ENCODE measurements at places on chromosomes 13 and 19.

- no peak for DNase-seq
Observed at GRCh38 chr13:44837250-44837649, 152.0 kb downstream of the NUFIP1 start.

DNA sequence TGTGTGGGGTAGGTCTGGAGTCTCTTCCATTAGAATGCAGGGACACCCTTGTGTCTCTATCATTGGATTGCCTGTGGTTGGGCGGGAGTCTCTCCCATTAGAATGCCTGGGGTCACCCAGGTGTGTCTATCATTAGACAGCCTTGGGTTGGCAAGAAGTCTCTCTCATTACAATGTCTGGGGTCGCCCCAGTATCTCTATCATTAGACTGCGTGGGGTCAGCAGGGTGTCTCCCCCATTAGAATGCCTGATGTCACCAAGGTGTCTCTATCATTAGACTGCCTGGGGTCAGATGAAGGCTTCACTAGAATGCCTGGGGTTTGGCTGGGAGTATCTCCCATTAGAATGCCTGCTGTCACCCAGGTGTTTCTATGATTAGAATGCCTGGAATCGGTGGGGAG is 1539.0 kb downstream of the UQCRFS1 start:
- DNase-seq, result no peak

- no peak for DNase-seq
Observed at GRCh38 chr13:33087790-33088189, 71.6 kb downstream of the KL start.

DNA sequence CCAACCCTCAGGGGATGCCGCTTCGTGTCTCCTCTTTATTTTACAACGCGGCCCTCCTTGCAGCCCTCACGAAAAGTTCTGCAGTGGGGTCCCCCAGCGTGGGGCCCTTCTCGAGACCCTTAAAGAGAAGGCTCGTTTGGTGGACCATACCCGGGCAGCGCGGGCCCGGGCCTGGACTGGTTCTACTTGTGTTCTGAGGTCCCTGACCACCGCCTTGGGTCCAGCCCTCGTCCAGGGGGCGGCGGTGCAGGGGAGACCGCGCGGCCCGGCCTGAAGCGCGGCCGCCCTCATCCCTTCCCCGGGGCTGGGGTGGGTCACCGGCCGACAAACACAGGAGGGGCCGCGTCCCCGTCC is 400 bp upstream of the SERP2 start:
- no peak for DNase-seq

DNA sequence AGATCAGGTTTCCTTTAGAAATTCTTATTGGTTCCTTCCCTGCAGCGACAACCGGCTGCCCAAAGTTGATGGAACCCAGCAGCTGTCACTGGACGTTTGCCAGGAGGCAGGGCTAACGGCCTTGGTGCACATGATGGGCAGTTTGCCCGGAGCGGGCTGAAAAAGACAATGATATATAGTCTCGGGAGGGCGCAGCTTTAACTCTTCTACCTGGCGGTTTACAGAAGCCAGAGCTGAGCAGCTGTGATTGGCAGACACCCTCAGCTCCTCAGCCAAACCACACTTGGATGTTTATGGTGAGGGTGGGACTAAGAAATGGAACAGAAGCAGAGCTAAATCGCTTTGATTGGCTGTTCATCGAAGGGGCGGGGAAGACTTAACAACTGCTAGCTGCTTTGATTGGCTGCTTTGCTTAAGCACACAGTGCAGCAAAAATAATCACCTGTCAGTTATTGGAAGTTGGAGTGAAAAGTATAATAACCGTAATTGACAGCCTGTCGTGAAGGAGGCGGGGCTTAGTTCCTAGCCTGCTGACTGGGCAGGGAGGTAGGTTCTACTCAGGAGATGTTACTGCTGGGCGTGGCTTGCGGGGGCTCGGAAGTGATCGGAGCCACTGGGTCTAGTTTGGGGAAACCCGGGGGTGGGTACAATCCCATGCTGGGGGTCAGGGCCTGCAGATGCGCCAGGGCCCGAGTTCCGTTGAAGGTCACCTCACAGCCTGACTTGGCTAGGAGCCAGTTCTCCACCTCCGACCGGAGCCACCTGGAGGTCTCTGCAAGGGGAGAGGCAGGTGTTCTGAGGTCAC is 7.5 kb downstream of the EMP3 start:
- DNase-seq, result peak; percentile 100

- DNase-seq, result no peak
Observed at GRCh38 chr13:35874704-35875103, 256.5 kb downstream of the DCLK1 start.

DNA sequence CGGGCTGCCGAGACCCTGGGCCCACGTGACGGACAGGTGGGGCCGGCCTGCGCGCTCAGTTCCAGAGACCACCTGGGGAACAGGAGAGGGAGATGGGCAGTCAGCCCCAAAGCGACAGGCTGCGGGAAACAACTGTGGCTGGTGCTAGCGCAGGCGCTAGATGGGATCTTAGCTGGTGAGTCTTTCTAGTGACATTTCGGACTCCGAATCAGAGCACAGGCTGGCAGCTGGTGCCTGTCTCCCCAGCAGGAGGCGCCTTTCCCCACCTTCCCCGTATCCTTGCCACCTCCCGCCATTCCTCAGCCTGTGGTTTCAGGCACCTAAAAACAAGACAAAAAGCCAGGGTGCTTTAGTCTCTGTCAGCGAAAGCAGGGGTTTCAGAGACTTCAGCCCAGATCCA is 19.4 kb upstream of the RANBP3 start:
- no peak for DNase-seq

GRCh38 chr13:109712124-109712722 is 74.2 kb downstream of the IRS2 start:
- DNase-seq, result no peak
